ENCODE measurements at places on chromosomes 16 and 17.

- no peak for DNase-seq
Observed at GRCh38 chr17:1783834-1784611, 22.2 kb downstream of the SERPINF1 start.

GRCh38 chr16:10606607-10607006, 26.2 kb upstream of the EMP2 start:
- DNase-seq, result no peak

DNA sequence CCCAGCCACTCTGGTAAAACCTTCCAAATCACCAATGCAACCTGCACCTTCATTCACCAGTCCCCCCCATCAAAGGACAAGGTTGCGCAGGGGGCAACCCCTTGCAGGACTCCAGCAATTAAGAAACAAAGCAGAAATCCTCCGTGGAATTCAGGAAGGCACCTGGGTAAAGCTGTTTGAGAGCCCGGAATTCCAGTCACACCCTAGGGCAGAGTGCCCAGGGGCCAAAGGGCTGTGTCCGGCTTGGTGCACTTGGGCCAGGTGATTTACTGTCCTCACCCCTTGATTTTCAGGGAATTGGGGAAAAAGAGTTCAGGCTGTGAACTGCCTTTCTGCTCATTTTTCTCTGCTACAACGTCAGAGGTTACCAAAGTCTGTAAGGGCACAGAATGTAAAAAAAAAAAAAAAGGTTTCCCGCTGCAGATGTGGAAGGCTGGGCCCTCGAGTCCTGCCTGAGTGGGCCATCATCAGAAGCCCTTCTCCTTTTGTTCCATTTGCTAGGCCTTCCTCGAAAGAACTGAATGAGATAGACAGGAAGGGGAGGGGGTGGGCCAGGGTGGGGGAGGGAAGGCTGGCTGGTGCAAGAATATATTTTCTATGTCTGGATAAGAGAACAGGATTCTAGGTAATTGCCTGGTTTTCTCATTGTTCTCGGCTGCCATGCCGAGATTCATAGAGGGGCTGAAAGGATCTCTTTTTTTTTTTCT, 266.5 kb upstream of the PSMD7 start:
- DNase-seq, result no peak

DNA sequence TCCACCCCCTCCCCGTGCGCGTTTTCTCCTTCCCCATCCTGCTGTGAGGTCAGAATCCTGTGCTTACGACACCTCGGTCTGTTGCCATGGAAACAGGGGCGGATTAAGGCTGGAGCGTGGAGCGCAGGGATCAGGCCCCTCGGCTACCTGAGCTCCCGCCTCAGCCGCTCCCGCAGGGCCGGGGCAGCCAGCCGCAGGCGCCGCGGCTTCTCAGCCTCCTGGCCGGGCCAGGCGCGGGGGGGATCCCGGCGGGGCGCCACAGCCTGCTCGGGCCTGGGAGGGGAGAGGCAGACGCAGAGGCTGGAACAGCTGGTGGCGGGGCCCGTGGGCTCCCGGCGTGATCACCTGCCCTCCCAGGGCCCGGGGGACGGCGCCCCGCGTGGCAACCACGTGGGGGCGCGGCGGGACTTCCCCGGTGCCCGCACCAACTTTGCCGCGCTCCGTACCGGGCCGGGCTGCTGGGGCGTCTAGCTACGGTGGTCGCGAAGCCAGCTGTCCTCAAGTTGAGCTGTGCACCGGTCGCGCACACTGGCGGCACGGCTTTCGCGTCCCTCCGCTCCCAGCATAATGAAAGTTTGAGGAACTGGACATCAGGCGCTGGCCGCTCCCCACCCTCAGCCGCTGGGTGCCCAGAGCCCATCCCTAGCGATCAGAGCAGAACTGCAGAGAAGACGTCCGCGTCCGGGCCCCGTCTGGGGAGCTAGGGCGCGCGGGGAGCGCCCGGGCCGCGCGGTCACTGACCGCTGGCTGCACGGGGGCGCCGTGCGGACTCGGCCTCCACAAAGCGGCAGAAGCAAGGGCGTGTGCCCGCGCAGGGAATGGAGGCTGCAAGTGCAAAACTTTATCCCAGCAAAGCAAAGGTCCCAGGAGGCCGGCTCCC, 1.2 kb downstream of the RTN4RL1 start:
- DNase-seq, result peak; percentile 33

Data from stimulated activated CD4-positive, alpha-beta T cell treated with anti-CD3 and anti-CD28 coated beads, Interleukin-12 subunit alpha, Interleukin-12 subunit beta, amount 100 ng/mL, for 4 hours (primary cell).